ENCODE measurements at places on chromosomes 4 and X.

- DNase-seq = no peak
These were observed 141.9 kb upstream of the FAM241A start for GRCh38 chr4:112003231-112003907.

- DNase-seq = no peak
These were observed 2.1 kb downstream of the COPS4 start for GRCh38 chr4:83036991-83037665.

DNA sequence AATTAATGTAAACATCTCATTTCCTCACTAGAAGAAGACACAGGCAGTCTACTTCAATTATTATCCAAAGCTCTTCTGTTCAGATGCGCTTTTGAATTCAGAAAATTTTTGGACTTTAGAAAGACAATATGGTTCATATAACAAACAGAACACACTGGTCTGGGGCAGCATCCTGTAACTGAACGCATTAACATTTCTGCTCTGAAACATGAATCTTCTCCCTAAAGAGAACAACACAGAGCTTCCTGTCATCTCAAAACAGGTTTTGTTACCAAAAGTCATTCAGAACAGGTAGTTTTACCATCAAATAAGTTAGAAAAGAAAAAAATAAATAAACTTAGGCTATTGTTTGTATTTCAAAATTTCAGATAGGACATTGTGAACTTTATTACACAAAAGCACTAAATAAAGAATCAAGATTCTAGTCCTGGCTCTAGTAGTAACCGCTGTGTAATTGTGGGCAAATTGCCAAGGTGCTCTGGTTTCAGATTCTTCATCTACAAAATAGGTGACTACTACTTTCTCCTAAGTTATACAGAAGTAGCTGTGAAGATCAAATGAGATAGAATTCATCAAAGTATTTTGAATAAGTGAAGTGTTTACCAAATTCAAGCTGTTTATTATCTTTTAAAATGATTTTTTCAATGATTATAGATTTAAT lies 252.3 kb upstream of the RASGEF1B start:
- peak; percentile 9 for DNase-seq

GRCh38 chrX:93875621-93876282 lies 201.7 kb downstream of the FAM133A start:
- DNase-seq = no peak

GRCh38 chr4:81404294-81404693 lies 67.4 kb downstream of the RASGEF1B start:
- no peak for DNase-seq

GRCh38 chrX:53684415-53685192 lies 1.9 kb downstream of the HUWE1 start:
- DNase-seq = no peak

DNA sequence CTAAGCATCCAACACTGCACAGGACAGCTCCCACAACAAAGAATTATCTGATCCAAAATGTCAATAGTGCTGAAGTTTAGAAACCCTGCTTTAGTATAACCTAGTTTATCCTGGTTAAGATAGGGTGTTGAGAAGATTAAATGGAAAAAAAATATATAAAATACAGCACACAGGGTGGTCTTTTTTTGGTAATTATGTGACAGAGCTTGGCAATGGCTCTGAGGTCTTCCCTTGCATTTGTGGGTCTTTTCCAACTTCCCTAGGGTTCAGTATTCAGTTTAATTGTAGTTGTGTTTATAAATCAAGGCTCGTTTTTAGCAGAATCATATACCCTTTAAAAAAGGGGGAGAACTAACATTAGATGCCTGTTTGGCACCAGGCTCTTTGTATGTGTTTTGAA lies 36.6 kb downstream of the REPS2 start:
- no peak for DNase-seq

GRCh38 chrX:133005042-133005441 lies 46.6 kb upstream of the HS6ST2 start:
- no peak for DNase-seq

DNA sequence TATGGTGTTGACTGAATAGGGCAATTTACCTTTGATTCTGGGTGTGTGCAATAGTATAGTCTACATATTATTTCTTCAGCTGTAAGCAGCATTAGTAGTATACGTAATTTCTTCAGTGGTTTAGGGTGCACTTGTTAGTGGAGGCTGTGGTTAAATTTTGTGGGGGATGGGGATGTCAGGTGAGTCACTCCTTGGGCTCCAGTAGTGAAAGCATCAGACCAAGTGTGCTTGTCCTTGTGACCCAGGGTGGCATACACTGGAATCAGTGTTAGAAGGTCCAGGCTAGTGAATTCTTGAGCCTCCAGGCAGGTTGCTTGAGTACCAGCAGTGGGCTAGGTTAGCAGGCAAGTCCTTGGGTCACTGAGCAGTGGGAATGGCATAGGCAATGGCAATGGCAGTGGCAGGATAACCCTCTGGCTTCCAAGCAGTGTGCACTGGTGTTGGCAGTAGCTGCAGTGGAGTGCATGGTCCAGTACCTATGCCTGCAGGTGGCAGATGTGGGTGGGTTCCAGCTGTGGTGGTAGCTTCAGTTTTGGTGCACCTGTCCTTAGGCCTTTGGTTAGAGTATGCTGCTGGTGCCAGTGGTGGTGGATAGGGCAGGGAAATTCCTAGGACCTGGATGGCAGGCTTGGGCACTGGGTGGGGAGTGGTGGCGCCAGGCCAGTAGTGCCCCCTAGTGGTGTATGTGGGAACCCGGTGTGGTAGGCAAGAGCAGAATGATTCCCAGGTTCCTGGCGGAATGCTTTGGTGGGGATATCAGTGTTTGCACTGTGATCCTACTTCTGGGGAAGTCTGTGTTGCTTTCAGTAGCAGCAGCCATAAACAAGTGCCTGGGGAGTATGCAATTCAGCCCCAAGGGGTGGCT lies 531.0 kb downstream of the SMARCA1 start:
- no peak for DNase-seq

GRCh38 chr4:122633211-122633610 lies 12.3 kb upstream of the IL21 start:
- DNase-seq = no peak

DNA sequence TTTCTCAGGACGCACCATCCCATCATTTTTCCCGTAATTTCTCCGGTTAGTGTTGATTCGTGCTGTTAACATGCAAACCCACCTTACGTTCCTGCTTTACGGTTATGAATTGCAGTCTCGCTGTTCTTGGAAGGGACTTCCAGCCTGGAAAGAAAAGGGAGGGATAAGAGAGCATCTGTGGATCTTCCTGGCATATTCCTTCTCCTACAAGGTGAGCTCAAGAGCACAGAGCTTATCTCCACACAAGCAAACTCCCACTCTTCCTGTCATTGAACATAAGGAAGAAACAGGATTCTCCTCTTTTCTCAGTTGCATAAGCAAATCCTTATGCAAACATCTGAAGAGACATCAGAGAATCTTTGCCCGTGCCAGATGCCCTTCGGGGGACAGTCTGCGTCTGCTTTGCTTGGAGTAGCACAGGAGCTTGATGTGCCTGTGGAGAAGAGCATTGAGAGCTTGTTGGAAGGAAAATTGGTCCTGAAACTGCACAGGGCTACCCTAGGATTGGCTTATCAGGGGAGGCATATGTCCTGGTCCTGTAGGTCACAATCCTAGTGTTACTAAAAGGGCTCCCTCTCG lies 127.0 kb downstream of the ASMT start:
- no peak for DNase-seq

DNA sequence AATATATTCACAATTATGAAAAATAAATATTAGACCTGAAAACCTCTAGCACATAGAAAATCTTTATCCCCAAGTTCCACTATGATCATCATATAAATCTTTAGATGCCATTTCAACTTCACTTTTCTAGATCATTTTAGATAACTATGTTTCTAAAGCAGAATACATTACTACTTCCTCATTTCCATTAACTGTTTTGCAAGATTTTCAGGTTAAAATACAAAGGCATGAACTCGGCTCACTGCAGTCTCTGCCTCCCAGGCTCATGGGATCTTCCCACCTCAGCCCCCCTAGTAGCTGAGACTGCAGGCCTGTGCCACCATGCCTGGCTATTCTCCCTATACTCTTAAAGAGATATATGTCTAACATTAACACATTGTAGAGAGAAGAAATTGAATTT lies 1365.9 kb upstream of the AGA start:
- no peak for DNase-seq

GRCh38 chr4:173990126-173990868 lies 293.2 kb downstream of the FBXO8 start:
- no peak for DNase-seq

GRCh38 chr4:16227462-16227868 lies 1.2 kb upstream of the TAPT1 start:
- no peak for DNase-seq

- DNase-seq = no peak
These were observed 51.3 kb downstream of the SMAD1 start for GRCh38 chr4:145533001-145533400.

GRCh38 chrX:13990126-13990800 lies 39.4 kb downstream of the GEMIN8 start:
- no peak for DNase-seq

GRCh38 chrX:44105228-44105913 lies 132.2 kb upstream of the NDP start:
- no peak for DNase-seq

DNA sequence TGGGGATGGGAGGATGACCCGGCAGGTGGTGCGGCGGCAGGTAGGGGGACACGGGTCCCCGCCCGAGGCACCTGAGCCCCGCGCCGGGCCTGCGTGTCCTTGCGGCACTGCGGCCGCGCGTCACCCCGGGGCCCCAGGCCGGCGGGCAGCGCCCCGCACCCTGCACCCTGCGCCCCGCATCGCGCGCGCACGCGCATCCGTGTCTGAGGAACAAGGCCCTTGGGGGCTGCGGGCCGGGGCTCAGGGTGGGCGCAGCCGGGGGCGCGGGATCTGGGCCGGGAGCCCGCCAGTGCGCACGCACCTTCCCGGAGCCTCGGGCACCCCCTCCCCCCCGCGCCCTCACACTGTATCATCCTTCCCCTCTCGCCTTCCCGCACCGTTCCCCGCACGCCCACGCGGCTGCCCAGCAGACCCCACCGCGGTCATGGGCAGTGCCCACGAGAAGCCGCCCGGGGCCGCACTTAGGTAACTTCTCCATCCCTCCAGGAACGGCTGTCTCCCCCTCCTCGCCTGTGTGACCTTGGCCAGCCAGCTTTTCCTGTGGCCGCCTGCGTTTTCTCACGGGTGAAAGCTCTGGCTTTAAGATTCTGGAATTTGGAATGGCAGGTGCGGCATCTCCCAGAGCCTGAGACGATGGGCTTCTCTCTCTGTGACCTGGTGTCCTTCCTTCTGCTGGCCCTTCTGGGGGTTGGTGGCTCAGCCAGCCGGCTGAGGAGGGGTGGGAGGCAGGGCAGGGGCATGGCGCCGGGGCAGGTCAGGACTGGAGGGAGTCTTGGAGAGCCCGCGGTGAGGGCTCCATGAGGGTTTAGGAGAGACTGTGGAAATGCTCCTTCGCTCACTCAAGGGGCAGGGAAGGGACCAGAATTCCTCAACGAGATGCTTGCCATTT lies 748 bp downstream of the ATP2B3 start:
- no peak for DNase-seq

DNA sequence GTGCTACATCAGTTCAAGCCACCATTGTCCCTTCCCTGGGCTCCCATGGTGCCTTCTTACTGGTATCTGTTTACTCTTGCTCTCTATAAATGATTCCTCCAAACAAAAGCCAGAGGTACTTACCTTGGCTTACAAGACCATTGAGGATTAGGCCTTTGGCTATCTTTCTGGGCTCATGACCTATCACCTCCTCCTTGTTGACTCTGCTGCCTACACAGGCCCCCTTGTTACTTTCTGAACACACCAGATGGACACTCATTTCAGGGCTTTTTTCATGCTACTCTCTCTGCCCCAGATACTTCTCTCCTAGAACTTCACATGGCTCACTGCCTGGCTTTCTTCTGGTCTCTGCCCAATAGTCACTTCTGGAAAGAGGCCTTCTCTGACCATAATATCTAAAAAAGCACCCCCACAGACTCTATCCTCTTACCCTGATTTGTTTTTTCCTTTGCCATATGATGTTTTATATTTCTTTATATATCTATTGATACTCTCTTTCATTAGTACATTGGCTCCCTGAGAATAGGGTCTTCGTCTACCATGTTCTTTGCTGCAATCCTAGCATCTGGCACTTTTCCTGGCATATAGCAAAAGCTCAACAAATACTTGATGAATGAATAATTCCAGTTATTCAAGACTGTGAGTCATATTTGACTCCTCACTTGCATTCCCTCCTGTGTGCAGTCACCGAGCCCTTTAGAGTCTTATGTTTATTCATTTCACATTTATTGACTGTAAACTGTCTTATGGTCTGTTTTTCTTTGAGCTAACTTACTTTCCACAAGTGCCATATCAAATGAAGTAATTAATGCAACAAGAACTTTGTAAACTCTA lies 27.1 kb upstream of the TAPT1 start:
- DNase-seq = no peak
